ENCODE measurements at places on chromosomes 6 and 20. TPM values are rescaled to one million over a fixed set of nuclear protein-coding genes. Genes with fewer than 3 reads are reported as not detected.

DLK2 gene
- 0.22 TPM for total RNA-seq

DNA sequence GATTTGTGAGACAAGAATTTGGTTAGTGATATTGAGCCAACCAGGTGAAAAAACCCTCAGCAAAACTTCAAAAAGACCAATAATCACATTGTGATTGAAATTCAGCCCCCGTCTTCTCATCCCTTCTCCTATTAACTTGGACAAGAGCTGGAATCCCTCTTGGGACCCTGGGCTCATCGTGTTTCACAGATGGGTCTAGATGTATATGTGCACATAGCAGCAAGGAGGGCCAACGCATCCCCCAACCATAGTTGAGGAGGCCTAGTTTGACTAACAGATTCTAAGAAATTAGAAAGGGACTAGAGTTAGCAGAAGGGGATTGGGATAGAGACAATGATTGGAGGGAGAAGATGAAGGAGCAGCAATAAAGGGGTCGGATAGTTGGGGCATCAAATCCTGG lies 19.8 kb upstream of the LRFN2 start:
- DNase-seq = no peak

DNA sequence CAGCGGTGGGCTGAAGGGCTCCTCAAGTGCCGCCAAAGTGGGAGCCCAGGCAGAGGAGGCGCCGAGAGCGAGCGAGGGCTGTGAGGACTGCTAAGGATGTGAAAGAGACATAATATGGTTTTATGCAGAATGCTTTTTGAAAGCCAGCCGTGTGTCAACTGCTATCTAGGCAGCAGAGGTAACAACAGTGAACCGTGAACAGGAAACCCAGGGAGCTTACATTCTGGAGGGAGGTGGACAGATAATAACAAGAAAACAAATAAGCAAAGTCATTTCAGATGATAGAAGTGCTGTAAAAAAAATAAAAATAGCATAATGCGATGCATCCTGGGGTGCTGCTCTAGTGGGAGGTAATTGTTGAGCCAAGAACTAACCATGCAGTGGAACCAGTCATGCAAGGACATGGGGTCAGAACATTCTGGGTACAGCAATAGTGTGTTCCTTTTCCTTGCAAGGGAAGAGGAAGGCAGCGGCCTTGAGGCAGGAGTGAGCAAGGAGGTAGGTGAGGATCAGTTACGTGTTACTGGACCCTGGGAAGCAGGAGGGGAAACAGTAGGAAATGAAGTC lies 134.4 kb upstream of the TMEM170B start:
- DNase-seq = no peak

DNA sequence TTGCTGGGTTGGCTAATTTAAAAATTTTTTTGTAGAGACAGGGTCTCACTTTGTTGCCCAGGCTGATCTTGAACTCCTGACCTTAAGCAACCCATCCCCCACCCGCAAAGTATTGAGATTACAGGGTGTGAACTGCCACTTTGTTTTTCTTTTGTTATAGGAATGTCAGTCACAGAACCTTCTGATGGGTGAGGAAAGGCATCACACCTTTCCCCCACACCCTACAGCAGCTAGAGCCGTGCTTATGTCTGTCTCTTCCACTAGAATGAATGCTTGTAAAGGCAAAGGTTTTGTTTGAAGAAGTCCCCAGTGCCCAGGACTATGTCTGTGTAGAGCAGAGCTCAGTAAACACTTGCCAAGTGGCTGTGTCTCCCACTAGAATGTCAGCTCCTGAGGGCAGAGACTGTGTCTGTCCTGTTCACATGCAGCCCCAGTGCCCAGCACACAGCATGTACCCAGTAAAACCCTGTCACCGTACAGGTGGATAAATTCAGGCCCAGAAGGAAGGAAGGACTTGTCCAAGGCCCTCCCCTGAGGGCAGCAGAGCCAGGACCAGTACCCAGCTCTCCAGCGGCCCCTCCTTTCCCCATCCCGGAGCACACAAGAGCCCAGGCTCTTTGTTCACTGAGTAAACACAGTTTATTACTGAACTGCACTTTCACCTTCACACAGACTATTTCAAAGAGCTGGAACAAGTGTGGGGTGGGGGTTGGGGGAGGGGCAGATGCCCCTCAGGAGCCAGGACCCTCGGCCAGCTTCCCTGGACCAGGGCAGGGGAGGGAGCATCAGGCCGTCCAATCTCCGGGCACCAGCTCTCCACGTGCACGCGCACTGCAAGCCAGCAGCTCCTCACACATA lies 26.4 kb downstream of the COX4I2 start:
- DNase-seq = peak; percentile 77

POM121L2 gene
- total RNA-seq = 0.13 TPM

DNA sequence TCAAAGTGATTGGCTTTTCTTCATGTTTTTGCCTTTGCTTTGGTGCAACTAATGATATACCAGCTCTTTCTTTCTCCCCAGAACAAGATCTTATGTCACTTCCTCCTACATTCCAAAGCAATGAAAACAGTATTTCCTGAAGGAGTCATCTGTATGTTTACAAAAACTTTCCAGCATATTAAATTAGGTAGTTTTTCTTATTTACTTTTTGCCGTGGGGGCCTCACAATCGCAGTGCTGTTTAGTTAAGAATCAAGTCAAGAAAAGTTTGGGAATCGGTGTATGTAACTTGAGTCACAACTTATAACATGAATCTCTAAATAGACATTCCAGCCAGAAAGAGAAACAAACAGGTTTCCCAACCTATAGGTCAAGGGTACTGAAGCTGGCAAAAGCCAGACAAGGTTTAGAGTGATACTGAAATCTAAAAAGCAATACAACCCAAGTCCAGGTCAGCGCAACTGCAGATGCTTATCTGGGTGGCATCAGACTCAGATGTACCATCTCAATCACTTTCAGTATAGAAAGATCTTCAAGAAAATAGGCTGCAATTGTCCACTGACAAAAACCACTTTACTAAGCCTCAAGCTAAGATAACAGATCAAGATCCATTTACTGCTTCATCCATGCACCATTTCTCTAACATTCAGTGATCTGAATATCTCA lies 63.6 kb downstream of the IPCEF1 start:
- no peak for DNase-seq

DNA sequence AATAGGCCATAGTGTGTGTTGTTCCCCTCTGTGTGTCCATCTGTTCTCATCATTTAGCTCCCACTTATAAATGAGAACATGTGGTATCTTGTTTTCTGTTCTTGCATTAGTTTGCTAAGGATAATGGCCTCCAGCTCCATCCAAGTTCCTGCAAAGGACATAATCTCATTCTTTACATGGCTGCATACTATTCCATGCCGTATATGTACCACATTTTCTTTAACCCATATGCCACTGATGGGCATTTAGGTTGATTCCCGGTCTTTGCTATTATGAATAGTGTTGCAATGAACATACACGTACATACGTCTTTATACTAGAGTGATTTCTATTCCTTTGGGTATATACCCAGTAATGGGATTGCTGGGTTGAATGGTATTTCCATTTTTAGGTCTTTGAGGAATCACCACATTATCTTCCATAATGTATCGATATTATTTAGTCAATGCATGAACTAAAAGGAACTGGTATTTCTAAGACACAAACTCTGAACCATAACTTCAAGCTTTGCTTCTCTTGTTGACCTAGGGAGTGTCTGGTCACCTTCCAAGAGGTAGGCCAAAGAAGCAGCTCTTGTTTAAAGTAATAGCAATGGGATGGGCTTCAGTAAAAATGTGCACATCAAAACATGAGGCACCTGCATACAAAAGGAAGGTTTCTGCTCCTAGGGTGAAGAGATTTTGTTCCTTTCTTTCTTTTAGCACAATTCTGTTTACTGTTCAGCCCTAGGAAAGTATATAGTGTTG lies 343.0 kb upstream of the ARID1B start:
- no peak for DNase-seq

GPR6 gene
- total RNA-seq = not detected

DNA sequence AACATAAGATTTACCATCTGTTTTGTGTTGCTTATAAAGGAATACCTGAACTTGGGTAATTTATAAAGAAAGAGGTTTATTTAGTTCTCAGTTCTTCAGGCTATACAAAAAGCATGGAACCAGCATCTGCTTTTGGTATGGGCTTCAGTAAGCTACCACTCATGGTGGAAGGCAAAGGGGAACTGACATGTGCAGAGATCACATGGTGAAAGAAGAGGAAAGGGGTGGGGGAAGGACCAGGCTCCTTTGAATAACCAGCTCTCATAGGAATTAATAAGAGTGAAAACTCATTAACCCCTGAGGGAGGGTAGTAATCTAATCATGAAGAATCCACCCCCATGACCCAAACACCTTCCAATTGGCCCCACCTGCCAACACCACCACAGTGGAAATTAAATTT lies 89.5 kb upstream of the TMEM170B start:
- no peak for DNase-seq

GRCh38 chr6:155444952-155445903 lies 10.4 kb downstream of the NOX3 start:
- DNase-seq = no peak

GRCh38 chr6:39602601-39603519 lies 122.3 kb downstream of the KIF6 start:
- DNase-seq = no peak

MAS1 gene
- not detected for total RNA-seq
